ENCODE measurements at places on chromosomes 2 and 18.

- no peak for DNase-seq
Measured at GRCh38 chr2:197360744-197361156, 50.2 kb upstream of the ANKRD44 start.

- no peak for DNase-seq
Measured at GRCh38 chr18:27412556-27412955, 227.4 kb upstream of the CHST9 start.

GRCh38 chr2:6446938-6447608 lies 418.6 kb downstream of the CMPK2 start:
- no peak for DNase-seq

- no peak for DNase-seq
Measured at GRCh38 chr2:34291076-34291475, 692.0 kb upstream of the FAM98A start.

- no peak for DNase-seq
Measured at GRCh38 chr2:124079045-124079444, 54.0 kb downstream of the CNTNAP5 start.

DNA sequence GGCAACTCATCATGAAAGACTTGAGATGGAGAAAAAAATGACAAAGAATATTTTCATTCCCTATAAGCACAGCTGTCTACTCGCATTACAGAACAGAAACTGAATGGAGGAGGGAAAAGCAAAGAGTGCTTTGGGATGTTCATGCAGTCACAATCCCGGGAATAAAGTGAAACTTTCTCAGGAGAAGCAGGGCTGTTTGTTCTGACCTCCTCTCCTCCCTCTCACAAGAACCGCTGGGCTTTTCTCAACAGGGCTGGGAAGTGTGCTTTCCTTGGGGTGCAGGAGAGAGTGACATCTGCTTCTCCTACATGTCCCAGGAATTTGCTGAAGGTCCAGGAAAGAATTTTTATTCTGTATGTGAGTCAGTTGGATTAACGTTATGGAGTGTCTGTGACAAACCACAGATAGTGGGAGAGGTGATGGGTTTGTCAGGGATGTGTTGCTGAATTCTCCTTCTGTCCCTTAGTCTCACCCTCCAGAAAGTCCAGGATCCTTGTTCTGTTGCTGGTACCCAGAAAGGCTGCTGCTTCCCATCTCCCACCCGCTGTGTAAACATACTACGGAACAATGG lies 125.6 kb downstream of the HRH4 start:
- DNase-seq: no peak

DNA sequence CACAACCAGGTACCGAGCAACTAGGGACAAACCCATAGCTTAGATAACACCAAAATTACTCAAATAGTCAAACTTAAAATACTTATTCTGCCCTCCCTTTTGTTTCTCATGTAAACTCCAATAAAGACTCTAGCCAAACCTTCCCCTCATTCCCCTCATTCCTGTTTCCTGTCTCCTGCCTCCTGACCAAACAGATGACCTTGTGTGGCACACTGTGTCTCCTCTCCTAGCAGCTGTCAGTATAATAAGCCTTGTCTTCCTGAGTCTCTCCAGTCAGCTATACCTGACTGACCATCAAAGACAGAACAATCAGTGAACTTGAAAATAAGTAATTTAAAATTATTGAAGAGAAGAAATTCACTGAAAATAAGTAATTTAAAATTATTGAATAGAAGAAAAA lies 14.3 kb downstream of the SULT1C4 start:
- no peak for DNase-seq

DNA sequence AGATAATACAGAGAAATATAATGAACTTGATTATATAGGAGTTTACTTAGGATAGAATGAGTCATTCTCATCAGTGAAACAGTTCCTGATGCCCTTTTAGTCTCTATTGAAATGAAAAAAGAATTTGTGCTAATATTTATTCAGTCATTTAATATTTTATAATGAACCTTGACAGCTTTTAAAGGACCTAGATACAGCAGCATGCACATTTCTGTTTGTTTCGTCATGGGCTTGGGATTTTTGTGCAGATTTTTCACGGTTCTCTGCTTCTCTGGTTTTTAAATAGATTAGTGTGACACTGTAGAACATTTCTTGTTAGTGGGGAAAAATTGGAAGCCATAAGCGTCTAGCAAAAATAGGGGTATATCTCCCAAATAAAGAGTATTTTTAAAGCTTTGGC lies 60.7 kb downstream of the NABP1 start:
- no peak for DNase-seq

GRCh38 chr2:59093571-59093970 lies 852.4 kb upstream of the FANCL start:
- DNase-seq: no peak

- no peak for DNase-seq
Measured at GRCh38 chr2:193088026-193088425, 893.3 kb upstream of the TMEFF2 start.

DNA sequence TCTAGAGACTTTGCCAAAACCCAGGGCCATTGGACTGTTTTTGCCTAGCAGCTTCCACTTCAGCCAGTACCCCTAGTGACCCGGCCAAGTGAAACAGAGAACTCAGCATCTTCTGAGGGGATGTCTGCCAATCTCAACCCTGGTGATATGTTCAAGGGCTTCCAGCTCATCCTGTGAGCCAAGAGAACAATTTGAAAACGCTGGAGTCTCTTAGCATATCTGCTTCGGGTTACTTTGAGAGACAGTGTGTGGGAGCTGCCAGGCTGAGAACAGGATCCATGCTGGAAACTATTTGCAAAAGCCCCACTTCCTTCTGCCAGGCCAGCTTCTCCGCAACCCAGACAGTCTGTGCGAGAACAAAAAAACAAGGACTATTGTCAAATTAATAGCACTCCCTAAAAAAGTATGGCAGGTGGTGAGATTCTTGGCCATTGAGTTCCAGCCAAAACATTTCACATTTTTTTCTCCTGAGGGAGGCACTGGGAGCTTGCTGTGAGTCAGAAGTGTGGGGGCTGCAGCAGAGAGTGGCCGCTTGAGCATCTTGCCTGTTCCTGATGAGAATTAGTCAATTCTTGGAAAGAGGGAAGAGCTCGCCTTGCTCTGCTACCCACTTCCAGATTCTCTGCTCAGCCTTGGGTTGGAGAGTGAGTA lies 395.6 kb upstream of the TRIB2 start:
- DNase-seq: no peak

- no peak for DNase-seq
Measured at GRCh38 chr18:34514238-34514637, 195.9 kb upstream of the DTNA start.

DNA sequence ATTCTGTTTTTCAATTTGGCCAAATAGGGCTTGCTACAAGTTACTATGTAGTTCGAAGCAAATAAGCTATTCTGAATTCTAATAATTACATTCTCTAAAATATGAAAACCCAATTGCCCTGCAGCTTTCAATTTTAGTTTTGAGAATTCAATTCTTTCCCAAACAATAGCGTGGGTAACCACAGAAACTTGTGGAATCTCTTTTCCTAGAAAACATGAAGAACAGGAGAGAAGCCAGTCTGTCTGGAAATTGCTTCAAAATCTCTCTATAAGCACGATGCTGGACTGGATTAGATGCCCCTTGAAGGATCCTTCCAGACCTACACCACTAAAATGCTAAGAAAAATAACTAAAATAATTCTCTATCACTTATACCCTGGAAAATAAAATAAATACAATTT lies 115.0 kb downstream of the THADA start:
- DNase-seq: no peak

GRCh38 chr2:128646091-128646490 lies 327.4 kb upstream of the HS6ST1 start:
- no peak for DNase-seq

- DNase-seq: no peak
Measured at GRCh38 chr2:44952143-44952805, 10.8 kb downstream of the SIX3 start.

- DNase-seq: no peak
Measured at GRCh38 chr18:64330931-64331330, 182.0 kb upstream of the LINC00305 start.

- no peak for DNase-seq
Measured at GRCh38 chr2:206845877-206846276, 80.5 kb downstream of the FASTKD2 start.

- DNase-seq: no peak
Measured at GRCh38 chr2:51722311-51722710, 690.4 kb upstream of the NRXN1 start.

DNA sequence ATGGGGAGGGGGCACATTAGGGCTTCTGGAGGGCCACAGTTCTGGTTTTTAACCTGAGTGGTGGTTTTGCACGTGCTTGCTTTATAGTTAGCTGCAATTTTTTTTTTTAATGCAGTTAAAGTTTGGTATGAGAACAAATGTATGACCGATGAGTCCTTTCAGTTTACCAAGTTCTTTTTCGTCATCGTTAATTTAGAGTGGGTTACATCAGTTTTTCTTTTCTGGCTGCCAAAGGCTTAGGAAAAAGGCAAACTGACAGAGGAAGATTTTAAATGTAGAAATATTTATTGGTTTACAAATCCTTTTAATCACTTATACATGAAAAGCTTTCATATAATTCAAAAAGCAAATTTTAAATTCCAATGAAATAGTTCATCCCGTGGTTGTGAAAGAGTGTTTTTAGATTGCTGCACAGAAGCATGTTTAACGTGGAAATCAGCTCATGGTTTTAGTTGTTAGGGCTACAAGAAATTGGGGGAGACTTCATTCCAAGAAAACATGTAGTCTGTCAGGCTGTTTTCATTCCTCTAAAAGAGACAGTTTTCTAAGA lies 82.9 kb downstream of the MSH2 start:
- no peak for DNase-seq

- no peak for DNase-seq
Measured at GRCh38 chr2:181178823-181179412, 198.5 kb downstream of the UBE2E3 start.

- no peak for DNase-seq
Measured at GRCh38 chr2:231235217-231235616, 36.8 kb downstream of the ARMC9 start.

- no peak for DNase-seq
Measured at GRCh38 chr18:10669441-10670100, 143.7 kb downstream of the NAPG start.

DNA sequence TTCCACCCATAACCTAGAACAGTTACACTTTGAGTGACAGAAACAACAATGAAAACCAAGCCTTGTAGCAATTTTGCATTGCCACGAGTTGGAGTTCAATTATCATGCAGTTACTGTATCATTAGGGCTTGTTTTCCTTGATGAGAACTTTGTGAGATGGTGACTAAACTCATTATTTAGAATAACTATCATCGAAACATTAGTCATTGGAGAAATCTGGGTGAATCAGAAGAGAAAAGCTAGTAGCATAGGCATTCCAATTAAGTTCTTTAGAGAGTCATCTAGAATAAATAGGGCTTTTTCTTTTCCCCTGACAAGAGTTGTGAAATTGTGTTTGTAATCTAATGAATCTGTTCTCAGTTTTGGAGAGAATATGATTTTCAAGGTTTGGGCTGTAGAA lies 122.8 kb upstream of the DOCK10 start:
- DNase-seq: no peak

DNA sequence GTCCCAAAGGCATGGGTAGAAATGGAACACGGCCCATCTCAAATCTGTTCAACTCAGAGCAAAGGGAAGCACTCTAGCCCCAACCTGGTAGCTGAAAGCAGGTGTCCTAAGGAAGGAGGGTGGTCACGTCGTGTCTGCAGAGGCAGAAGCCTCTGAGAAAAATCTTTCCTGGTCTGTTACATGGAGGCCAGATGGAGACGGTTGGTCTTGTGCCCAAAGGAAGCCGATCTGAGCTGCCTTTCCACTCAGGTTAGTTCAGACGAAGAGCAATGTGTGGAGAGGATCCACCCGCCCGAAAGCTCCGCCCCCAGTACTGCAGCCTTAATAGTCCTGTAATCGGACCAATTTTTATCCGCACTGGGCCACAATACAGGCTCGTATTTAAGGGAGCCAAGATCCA lies 54.9 kb upstream of the AMMECR1L start:
- no peak for DNase-seq

DNA sequence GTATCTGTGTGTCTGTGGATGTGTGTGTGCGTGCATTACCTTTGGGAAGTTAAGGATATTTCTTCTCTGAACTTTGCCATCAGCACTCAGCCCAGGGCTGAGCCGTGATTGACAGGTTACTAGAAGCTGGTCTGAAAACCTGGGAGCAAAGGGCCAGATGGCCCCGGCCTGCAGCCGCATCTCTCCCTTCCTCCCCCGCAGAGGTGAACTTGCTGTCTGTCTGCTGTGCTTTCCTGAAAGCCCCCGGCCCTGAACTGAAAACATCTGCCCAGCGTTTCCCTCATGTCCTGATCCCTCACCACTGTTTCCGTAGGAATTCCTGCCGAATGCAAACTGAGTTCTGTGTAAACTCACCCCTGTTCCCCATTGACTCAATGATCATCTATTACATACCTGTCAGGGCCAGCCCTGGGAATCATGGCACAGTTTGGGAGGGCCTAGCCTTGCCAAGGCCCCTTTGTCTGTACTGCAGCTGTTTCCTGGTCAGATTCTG lies 45.8 kb downstream of the MYCN start:
- no peak for DNase-seq

DNA sequence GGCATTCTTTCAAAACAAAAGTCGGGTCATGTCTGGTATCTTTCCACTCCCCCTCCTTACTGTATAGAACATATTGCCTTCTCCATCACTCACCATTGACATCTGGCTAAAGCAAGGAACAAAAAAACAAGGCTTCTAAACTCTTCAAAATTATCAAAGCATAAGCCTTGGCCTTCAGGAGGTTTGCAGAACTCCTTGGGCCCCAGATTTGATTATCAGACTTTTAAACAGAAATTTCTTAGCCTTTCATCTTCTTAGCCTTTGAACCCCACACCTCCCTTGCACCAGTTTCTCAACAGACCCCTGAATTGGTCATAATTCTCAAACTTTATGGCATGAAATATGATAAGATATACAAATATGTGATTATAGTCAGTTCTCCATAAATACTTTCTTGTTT lies 59.8 kb upstream of the XDH start:
- DNase-seq: no peak

DNA sequence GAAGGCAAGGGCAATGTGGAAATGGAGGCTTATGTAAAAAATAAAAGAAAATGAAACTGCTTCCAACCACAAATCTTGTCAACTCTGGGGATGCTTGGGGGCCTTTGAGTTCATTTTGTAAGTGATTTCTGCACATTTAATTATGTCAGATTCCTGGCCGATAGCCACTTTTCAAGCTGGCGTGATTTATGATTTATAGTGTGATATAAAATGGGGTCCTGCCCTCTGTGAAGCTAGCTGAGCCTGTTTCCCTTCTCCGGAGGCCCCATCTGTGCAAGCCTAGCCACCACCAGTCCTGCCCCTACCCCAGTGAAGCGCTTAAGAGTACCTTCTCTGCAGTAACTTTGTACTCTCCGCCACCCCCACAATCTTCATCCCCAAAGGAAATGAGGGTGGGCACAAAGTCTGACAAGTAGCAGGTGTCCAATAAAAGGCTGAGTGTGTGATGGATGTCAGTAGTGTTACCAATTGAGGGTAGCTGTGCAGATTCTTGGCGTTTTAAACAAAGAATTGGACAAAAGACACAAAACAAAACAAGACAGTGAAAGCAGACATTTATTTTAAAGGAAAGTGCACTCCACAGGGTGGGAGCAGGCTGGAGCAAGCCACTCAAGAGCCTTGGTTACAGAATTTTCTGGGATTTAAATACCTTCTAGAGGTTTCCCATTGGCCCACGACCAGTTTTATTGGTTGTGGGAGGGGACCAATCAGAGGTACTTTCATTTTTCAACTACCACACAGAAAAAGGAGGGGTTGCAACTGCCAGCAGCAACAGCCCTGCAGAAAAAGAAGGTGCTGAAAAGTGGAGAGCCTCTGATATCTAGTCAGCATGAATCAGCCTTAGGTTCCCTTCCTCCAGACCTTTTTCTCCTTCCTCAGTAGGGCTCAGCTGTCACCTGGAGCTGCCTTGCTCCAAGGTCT lies 39.0 kb upstream of the SIX3 start:
- no peak for DNase-seq

Data from cortex of kidney (tissue), 1 donor.